SHP77 treated with DMSO at 0.1 percent for 48 hours (cell line): ENCODE measurements at places on chromosomes 16 and 17.

GRCh38 chr17:917391-917811 lies 62.2 kb downstream of the NXN start:
- DNase-seq: no peak

GRCh38 chr17:66098040-66098439 lies 93.9 kb downstream of the CEP112 start:
- DNase-seq: no peak

- DNase-seq: no peak
Measured at GRCh38 chr16:29736112-29736511, 9.7 kb downstream of the C16orf54 start.

DNA sequence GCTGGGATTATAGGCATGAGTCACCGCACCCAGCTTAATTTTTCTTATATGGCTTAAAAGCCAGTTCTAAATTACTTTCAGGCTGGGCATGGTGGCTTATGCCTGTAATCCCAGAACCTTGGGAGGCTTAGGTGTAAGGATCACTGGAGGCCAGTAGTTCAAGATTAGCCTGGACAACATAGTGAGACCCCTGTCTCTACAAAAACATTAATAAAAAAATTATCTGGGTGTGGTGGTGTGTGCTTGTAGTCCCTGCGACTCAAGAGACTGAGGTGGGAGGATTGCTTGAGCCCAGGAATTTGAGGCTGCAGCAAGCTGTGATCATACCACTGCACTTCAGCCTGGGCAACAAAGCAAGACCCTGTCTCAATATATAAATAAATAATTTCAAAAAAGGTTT lies 10.8 kb upstream of the SMARCD2 start:
- DNase-seq: no peak

- DNase-seq: no peak
Measured at GRCh38 chr17:80025796-80026195, 9.9 kb downstream of the TBC1D16 start.

GRCh38 chr16:55622272-55622671 lies 33.5 kb upstream of the SLC6A2 start:
- DNase-seq: no peak

DNA sequence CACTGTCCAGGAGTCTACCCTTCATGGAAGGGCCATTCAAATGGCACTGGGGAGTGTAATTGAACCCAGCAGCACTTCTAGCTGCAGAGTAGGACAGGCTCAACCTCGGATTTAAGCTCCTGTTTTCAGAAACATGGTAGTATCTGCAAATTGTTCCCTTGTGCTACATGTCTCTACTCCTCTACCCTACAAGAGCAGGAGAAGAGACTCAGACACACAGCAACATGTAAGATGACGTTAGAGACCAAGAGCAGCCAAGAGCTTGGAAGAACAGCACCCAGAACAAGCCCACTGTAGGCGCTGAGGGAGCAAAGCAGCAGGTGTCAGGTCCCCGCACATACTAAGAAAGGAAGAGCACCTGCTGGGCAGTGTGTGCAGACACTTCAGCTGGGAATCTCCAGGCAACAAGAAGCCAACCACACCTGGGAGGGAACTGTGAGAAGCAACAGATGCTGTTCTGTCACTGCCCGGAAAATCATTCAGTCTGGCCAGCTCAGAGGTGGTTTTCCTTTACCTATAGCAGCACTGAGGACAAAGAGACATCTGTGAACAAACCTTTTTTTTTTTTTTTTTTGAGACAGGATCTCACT lies 35.6 kb upstream of the MNT start:
- DNase-seq: peak; percentile 93

GRCh38 chr16:55498101-55498500 lies 10.8 kb upstream of the LPCAT2 start:
- DNase-seq: no peak

DNA sequence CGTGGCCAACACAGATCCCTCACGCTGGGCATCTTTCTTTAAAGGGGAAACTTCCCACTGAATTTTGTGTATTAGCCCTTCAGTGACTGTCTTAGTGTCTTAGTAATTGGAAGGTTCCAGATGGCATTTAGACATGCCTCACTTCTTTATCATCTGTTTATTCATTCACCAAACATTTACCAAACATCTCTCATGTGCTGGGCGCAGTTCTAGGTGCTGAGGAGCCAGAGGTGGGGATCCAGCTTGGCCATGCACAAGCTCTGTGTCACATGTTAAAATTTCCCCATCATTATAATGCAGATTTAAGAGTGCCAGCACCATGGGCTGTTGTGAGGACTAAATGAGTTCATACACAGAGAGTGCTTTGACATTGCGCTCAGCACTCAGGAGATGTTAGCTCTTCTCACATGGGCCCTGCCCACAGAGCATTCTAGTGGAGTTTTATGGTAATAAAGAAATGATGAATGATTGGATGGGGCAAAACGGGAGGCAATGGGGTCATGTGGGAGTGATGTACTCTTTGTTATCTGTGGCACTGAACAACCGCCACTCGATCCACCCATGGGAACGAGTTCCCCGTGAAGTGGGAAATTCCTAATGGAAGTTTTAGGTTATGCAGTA lies 119.7 kb downstream of the SNX29 start:
- DNase-seq: no peak

GRCh38 chr17:683499-684254 lies 31.0 kb downstream of the VPS53 start:
- DNase-seq: no peak

DNA sequence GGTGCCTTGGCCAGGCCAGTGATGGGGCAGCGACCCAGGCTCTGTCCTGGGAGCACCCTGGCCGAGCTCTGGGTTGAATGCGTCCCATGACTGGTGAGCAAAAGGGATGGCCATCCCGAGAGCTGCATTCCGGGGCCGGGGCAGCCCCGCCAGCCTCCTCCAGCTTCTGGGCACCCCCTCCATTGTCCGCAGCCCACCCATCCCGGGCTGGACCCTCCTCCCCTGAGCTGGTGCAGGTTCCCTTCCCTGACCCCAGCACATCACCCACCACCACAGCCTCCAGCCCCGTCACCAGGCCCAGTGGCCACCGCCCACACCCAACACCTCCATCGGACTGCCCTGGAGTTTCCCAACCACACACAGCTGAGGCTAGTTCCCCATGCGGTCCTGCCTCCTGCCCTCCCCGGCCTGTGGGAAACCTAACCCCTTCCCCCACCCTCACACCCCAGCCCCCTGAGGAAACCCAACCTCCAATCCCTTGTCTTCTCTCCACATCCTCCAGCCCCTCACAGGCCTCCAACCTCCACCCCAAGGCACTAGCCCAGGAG lies 16.2 kb upstream of the PVALEF start:
- no peak for DNase-seq

GRCh38 chr17:78653382-78653781 lies 76.2 kb upstream of the DNAH17 start:
- no peak for DNase-seq

- no peak for DNase-seq
Measured at GRCh38 chr16:9061358-9061813, 30.1 kb upstream of the HAPSTR1 start.

DNA sequence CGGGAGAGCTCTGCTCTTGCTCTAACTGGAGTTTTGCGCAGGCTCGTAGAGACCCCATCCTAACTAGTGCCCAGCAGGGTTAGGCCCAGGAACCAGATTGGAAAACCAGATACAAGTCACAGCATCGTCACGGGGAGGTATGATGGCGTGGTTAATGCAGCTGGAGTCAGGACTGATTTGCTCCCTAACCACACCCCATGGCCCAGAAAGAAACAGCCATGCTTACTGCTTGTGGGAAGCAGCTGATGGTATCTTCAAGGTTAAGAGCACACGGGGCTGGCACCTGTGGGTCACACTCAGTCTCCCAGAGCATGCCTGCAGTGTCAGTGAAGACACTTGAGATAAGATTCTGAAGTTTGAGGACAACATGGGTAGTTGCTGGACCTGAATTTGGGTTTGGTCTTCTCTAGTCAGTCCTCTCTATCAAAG lies 60.2 kb downstream of the WIPI1 start:
- DNase-seq: no peak

GRCh38 chr17:39678340-39679116 lies 9.3 kb downstream of the PGAP3 start:
- DNase-seq: no peak

- DNase-seq: no peak
Measured at GRCh38 chr17:74004056-74004455, 199.4 kb upstream of the RPL38 start.

DNA sequence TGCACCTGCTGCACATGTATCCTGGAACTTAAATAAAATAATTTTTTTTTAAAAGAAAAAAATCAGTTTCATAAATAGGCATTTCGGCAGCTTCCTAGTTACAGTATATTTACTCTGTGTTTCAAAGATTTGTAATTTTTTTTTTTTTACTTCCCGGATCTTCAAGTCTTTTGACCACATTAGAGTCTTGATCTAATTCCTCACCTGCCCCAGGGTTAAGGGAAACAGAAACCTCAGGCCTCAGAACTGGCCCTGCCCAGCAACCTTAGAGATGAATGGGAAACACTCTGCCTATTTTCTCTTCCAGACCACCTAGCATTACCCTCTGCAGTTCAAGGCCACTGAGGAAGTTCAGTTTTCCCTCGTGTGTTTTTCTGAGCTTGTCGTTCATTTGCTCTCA lies 304.0 kb downstream of the MAF start:
- DNase-seq: no peak

- no peak for DNase-seq
Measured at GRCh38 chr16:49338611-49339265, 34.9 kb upstream of the C16orf78 start.

DNA sequence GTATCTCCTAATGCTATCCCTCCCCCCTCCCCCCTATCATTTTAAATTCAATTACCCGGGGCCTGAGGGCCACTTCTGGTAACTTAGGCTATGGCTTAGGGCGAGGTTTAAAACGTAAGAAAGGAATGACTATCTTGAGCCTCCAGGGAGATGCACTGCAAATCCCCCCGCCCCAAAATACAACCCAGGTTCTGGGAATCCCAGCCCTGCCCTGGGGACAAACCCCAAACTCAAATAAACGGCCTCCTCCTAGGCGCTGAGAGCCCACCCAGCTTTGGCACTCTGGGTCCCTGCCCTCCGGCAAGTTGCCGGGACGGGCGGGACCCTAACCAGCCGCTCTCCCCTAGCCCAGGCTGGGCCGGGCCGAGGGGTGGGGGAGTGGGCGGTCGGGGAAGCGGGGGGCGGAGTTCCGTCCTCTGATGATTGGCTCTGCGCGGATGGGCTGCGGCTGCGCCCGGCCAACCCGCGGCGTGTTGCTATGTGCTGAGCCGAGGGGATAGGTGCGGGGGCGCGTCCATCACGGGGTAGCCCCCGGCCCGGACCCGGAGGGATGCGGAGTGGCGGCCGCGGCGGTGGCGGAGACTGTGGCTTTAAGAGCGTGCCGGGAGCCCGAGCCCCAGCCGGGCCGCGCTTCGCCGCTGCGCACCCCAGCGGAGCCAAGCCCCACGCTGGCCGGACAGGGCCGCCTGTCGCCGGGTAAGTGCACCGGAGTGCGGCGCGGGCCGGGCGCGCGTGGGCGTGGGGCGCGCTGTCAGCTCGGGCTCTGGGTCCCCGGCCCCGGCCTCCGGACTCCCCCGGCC lies at the start of gene YPEL2:
Gene YPEL2, plus strand, starts transcription at position 527 of the 800 bp plus-strand sequence. CDS start 21,755 bp downstream, outside the sequence.
- peak; percentile 77 for DNase-seq

- DNase-seq: no peak
Measured at GRCh38 chr17:39627047-39627711, 427 bp downstream of the PPP1R1B start.

GRCh38 chr16:73617738-73618137 lies 569.8 kb upstream of the ZFHX3 start:
- DNase-seq: no peak

DNA sequence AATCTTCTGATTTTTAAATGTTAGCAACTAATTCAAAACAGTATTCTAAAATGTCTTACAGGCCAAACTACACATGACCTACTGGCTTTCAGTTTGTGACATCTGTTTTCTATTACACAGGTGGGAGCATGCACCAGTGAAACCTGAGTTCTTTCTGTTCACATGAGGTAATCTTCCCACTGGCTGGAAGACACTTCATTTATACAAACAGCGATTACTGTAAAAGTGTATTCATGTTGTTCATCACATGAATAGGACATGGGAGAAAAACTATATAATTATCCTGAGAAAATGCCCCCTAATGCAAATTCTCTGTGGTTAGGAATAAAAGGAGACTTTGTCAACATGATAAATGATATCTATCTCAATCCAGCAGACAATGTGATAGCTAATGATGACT lies 11.1 kb upstream of the PIK3R5 start:
- DNase-seq: no peak

GRCh38 chr16:796296-797119 lies 4.0 kb downstream of the GNG13 start:
- no peak for DNase-seq

- DNase-seq: no peak
Measured at GRCh38 chr17:19319771-19320505, 42.6 kb downstream of the B9D1 start.
